ENCODE measurements at places on chromosomes 12 and 14. TPM values are rescaled to one million over a fixed set of nuclear protein-coding genes. Genes with fewer than 3 reads are reported as not detected.
A peak's percentile ranks its signal among the peaks of the same experiment; 100 is the strongest.

- H3K27me3 ChIP-seq = peaks cover 5% of the 10 kb centered on the region
- peak overlapping the region; percentile 54 for H3K27ac ChIP-seq
- H3K36me3 ChIP-seq = no peaks in the 10 kb centered on the region
- peak overlapping the region; percentile 64 for H3K4me3 ChIP-seq
These were observed 1.2 kb upstream of the TRIM9 start for GRCh38 chr14:51095854-51096823.

PTPRB gene
- total RNA-seq = 31.9 TPM

SLC25A47 gene
- total RNA-seq = not detected

PDZRN4 gene
- total RNA-seq = 98.1 TPM

Data from sigmoid colon (tissue), 7 donors.